Activated naive CD4-positive, alpha-beta T cell treated with anti-CD3 and anti-CD28 coated beads for 36 hours (primary cell): ENCODE measurements at places on chromosomes 16 and 17. TPM values are rescaled to one million over a fixed set of nuclear protein-coding genes. Genes with fewer than 3 reads are reported as not detected.
A peak's percentile ranks its signal among the peaks of the same experiment; 100 is the strongest.

Gene ADGRG3
- not detected for total RNA-seq

Gene TMC5
- not detected for total RNA-seq

Gene CACNG5
- total RNA-seq = not detected

Gene TMEM107
- total RNA-seq = 27.6 TPM

Gene MYH1
- total RNA-seq = not detected

Gene TP53TG3F
- total RNA-seq = not detected

Gene SOST
- not detected for total RNA-seq

DNA sequence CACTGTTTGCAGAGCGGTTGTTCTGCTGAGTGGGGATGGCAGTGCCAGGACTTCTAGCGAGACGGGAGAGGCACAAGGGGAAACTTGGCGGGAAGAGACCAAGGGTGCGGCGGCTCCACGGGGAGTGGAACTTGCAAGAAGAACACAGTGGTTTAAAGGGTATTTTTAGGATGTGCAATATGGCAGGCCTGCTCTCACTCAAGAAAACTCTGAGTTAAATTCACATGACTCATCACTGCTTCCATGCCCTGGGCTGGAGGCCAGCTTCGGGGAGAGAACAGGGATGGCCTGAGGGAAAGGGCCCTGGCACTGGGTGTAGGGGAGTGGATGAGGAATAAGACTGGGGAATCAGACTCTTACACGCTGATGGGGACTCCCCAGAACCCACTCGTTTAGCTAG lies 13.3 kb upstream of the CD300LD start:
- no peak for DNase-seq

GRCh38 chr16:10769381-10769780 lies 25.7 kb downstream of the NUBP1 start:
- no peak for DNase-seq

- DNase-seq = peak; percentile 77
These were observed 113.2 kb downstream of the PRKCB start for GRCh38 chr16:23948949-23949411.

DNA sequence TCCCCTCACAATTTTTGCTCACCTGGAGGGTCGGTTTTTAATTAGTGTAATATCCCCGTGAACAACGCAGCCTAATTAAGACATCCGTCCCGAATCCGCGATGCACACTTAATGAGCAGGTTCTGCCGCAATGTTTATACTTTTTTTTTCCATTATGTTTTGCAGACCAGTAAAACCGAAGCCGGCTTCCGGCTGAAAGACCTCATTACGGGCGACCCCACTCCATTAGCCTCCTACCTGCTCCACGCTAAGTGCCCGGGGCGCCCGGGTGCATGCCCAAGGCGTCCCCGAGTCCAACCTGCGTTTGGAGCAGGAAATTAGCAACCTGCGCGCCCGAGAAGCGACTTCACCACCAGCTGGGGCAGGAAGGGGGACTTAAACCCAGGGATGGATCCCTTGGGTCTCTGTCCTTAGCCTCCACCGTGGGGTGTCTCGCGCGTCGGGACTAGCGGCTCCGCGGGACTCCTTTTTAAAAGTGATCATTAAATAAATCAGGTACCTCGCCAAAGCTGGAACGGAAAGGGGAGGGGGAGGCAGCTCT lies 1.7 kb downstream of the RBFOX3 start:
- no peak for DNase-seq

- DNase-seq = no peak
These were observed at the start of gene OR4D2 for GRCh38 chr17:58166682-58167081. OR4D2 (plus strand) TSS chr17:58166982; CDS start chr17:58169656, 2,674 bp downstream.

- DNase-seq = no peak
These were observed 67.8 kb upstream of the MMP2 start for GRCh38 chr16:55411231-55411630.

GRCh38 chr17:42016941-42017865 lies at the start of gene DNAJC7:
DNAJC7 (minus strand) TSS chr17:42017439; CDS start chr17:42017416, 23 bp downstream.
- DNase-seq = peak; percentile 91

GRCh38 chr16:51040637-51041036 lies 110.4 kb downstream of the SALL1 start:
- no peak for DNase-seq

DNA sequence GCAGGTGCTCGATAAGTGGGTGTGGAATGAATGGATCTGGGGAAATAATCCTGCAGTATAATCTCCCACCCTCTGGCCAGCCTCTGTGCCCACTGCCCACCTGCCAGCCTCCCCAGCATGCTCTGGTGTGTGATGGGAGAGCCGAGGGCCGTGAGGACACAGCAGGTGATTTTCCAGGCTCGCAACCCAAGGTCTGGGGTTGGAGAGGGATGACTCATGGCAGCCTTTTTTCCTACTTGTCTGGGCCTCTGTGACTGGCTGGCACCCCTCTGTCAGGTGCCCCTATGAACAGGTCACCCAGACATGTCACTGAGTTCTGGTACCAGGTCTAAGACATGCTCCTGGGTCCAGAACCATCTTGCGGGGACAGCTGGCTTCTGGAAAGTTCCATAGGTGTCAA lies 385.7 kb upstream of the TNRC6C start:
- no peak for DNase-seq

GRCh38 chr17:63911657-63912100 lies 621 bp upstream of the CSHL1 start:
- DNase-seq = peak; percentile 74

DNA sequence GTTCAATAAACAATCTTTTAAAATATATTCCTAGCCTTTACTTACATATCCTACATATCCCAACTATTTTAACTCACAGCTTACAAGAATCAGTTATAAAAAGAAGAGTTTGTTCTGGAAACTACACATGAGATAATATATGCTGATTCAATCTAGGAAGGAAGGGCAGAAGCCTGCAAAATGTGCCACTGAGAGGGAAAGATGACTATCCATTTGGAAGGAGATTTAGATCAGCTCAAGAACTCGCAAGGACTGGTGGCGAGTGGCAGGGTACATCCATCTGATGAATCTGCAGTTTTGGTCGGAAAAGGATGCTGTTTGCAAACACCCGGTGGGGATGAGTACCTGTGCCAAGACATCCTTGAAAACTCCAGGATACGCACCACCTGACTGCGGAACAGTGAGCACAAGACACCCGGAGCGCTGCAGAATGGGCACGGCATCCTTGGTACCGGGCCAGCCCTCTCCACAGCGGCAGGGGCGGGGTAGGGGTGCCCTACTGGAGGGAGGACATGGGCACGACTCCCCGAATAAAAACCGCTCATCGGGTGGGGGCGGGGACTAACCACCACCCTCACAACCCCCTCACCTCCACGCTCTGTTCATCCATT lies 723 bp downstream of the TRIM37 start:
- DNase-seq = peak; percentile 71

- DNase-seq = no peak
These were observed 367.4 kb upstream of the TNRC6C start for GRCh38 chr17:77590951-77591735.

DNA sequence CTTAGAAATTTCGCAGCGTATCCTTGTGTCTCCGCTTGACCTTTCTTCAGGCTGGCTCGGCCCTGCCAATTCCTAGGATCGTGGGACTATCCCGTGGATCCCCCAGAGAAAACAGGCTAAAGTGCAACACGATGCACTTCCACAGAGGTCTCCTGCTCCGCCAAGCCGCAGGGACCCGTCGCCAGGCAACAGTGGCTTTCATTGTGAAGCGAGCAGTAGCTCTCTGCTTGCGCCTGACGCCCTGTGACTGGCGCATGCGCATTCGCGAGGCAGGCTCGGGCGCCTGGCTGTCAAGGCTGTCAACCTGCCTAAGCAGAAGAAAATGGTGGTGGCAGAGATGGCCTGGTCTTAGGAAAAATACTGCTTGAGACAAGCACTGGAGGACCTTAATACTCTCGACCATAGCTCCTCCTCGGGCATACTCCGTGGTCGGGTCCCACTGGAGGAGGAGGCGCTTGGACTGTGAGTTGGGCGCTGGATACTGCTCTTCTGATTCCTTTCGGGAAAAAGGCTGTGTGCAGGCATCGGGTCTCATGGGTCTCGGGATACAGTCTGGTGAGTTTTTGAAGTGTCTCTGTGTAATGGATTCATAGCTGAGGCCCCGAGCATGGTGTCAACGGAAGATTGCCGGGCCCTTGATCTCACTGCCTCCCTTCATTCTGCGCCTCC lies 2336.1 kb downstream of the TP53TG3F start:
- DNase-seq = no peak

- no peak for DNase-seq
These were observed 55.6 kb downstream of the COTL1 start for GRCh38 chr16:84562174-84562815.
